ENCODE measurements at places on chromosomes 7 and 10.

GRCh38 chr10:60031664-60032063, 125.3 kb upstream of the CCDC6 start:
- no peak for DNase-seq

GRCh38 chr7:5222841-5223411, 32.9 kb downstream of the WIPI2 start:
- DNase-seq = no peak

GRCh38 chr10:125222515-125223308, 62.3 kb upstream of the CTBP2 start:
- DNase-seq = no peak

- DNase-seq = no peak
Measured at GRCh38 chr10:60517805-60518204, 128.1 kb upstream of the ANK3 start.

GRCh38 chr10:116451711-116452337, 24.2 kb downstream of the PNLIPRP3 start:
- DNase-seq = no peak

- DNase-seq = no peak
Measured at GRCh38 chr7:155759740-155760430, 52.4 kb downstream of the SHH start.

- peak; percentile 41 for DNase-seq
Measured at GRCh38 chr10:43304687-43305333, 37.9 kb upstream of the RASGEF1A start.

GRCh38 chr10:75941223-75941801, 509.9 kb downstream of the LRMDA start:
- no peak for DNase-seq

GRCh38 chr7:101418694-101419093, 56.0 kb downstream of the COL26A1 start:
- no peak for DNase-seq

DNA sequence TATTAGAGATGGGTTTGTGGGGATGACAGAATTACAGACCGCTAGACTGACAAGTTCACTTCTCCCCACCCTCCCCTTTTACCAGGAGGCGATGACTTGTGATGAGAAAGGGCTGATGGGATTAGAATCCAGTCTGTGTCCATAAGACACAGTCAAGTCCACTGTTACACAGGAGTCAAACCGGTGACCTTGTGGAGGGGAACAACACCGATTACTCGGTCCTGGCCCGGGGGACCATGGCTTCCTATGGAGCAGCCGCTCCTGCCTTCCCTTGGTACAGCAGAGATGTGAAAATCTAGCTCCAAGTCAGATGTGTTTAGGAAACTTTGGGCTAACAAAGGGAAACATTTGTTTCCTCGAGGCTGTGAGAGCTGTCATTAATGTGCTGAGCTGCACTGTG, 105.5 kb downstream of the ACTR3B start:
- no peak for DNase-seq

- DNase-seq = no peak
Measured at GRCh38 chr10:89203237-89203636, 3.9 kb downstream of the CH25H start.

GRCh38 chr7:12768948-12769347, 81.5 kb downstream of the ARL4A start:
- DNase-seq = no peak

DNA sequence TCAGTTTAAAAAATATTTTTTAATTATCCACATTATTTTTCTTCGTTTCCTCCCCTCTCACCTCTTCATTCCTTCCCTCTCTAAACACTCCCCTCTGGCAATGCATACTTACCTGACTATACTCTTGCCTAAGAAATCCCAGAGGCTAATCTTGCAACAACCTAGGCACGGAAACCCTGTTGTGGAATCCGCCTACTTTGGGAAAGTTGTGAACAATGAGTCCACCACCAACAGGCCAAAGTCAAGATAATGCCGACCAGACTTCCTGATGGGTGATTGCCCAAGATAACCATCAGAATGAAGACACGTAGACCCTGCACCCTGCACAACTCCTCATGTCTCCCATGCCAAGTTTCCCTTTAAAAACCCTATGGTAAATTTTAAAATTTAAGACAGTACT, 521.5 kb downstream of the KIF20B start:
- no peak for DNase-seq

- DNase-seq = no peak
Measured at GRCh38 chr7:113763226-113763625, 155.6 kb downstream of the PPP1R3A start.

DNA sequence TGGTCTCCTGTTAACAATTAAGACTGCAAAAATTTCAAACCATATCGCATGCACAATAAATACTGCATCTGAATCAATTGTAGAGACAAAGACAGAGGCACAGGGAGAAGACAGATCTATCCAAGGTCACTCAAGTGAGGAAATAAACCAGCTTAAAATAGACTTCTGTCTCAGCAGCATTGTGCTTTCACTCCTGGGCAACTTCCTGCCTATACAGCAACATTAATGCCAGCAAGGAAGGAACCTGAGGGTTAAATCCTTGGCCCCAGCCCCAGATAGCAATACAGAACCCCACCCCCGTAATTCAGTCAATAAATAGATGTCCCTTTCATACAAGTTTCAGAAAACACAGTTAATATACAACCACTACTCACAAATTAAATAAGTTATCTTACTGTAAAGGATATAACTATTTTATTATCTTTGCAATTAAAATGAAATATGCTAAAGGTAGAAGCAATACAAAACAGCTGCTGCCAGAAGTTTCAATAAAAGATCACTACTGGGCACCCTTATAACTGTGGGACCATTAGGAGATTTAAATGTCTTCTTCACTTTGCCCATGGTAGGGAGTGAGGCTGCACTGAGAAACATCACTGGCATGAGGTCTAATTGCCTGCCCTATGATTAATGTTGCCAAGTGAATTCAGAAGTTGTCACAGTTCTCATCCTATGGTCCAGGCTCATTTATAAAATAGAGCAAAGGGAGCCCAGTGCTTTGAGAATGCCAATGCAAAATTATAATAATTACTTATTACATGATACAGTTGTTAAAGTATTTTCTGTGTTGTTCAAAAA, 49.4 kb downstream of the CAV1 start:
- DNase-seq = no peak

- DNase-seq = no peak
Measured at GRCh38 chr10:103850572-103850895, 4.8 kb downstream of the SH3PXD2A start.

DNA sequence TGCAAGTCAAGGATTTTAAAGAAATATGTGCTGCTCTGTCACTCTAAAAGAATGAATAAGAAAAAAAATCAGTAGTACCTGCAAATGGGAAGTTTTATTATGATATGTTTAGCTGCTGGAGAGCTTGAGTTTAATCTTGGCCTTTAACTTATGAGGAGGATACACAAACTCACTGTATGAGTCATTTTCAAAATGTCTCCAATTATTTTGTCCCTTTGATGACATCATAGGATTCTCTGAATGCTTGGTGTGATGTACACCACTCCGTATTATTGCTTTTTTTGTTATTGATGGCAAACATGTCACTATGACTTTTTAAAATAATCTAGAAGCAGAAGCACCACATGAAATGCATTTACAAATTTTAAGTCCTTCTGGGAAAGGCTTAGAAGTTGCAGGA, 125.8 kb downstream of the RALA start:
- no peak for DNase-seq

DNA sequence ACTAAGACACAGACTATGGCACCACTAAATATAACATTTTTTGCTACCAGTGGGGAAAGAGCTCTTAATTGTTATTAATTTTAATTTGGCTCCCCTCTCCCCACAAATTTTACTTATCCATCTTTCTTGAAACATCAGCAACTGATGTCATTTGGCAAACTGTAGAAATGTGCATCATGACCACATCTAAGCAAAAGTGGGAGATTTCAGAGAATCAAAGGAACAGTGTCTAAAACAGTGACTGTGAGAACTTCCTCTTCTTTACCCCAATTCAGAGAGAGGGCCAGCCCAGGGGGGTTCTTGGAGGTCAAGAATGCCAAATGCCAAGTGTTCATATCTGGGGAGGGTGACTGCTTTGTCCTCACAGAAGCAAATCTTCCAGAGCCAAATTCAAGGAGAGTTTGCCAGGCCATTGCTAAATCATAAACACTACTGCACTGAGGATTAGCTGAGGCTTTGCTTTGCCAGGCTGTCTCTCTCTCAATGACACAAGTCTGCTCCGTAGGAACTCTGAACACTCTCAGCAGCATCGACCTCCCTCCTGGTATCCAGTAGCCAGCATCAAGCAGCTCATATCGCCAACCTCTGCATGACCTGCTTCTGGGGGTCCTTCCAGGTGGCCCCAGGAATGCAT, 65.6 kb downstream of the ITIH5 start:
- DNase-seq = no peak

- DNase-seq = no peak
Measured at GRCh38 chr10:3782451-3783315, 2.3 kb downstream of the KLF6 start.

DNA sequence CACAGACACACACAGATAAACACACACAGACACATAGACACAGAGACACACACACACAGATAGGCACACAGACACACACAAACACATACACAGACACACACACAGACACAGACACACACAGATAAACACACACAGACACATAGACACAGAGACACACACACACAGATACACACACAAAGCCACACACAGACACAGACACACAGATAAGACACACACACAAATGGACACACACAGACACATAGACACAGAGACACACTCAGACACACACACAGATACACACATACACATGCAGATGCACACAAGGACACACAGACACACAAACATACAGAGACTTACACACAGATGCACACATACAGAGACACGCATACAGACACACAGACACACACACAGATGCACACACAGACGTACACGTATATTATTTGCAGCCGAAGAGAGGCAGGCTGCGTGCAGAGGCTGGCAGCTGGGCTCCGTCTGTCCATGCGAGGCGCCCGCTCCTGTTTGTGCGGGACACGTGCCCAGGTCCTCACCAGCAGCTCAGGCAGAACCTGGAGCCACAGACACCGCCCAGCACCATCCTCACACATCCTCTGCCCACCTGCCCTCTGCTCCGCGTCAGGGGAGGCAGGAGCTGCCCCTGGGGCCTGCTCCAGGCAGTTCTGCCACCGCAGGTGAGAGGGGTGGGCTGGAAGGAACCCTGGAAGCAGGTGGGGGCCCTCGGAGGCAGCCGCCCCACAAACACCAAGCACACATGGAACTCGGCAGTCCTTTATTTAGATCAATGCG, 1.2 kb downstream of the CALML5 start:
- no peak for DNase-seq

GRCh38 chr7:51451751-51452476, 135.3 kb upstream of the COBL start:
- no peak for DNase-seq

GRCh38 chr7:148699782-148700629, 1.3 kb downstream of the CUL1 start:
- DNase-seq = no peak

GRCh38 chr7:135349746-135350145, 116.1 kb downstream of the STRA8 start:
- DNase-seq = no peak

All from stimulated activated CD4-positive, alpha-beta T cell treated with anti-CD3 and anti-CD28 coated beads, TNF-alpha, amount 100 ng/mL, for 1 hour (primary cell).